ENCODE measurements at places on chromosomes 12 and 14.

DNA sequence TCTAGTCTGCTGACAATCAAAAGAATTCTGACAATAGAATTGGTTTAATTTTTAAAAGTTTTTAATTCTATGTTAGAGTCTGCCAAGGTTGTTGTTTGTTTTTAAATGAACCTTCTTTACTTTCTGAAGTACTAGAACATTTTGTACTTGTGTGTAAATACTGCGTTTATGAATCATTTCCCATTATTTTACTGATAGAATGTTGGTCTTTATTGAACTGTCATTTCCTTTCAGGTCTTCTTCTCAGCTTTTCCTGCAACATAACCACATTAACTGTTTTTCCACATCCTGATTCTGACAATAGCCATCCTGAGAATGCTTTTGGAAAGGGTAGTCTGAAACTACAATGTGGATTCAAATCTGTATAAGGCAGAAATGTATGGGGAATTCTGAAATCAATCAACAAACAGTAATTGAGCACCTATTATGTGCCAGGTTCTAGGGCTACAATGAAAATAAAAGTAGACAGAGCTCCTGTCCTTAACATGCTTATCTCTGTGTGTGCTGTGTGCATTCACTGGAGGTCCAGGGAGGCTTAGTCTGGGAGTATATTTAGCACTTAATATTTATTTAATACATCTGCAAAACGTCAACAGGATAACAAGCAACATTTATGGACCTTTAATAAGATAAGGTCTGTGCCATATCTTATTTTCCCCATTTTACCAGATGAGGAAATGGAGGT, 73.1 kb upstream of the SLC38A2 start:
- no peak for DNase-seq

- no peak for DNase-seq
Observed at GRCh38 chr12:93712200-93712599, 35.0 kb downstream of the CRADD start.

DNA sequence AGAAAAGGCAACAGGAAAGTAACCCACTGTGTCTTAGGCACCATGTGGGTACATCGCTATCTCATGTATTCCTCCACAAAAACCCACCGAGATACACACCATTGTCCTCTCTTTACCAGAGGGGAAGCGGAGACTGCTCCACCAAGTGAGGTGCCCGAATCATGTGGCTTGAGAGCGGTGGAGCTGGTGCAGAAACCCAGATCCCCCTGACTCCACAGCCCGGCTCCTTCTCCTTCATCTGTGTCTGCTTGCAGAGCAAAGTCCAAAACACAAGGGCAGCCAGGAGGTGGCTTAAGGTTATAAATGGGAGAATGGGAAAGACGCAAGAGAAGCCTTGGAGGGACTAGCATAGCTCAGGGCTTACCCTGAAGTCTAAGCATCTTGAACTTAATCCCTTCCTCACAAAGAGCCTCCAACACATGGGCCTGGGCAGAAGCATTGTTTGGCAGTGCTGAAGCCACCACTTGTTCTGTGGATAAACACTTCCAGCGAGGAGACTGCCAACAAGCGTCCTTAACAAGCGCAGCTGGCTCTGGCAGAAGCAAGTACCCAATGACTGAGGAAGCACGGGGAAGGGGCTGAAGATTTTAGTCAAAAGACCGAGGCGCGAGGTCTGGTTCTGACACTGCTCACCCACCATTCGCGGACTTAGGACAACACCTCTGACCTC, 83.0 kb downstream of the TTC7B start:
- no peak for DNase-seq

- DNase-seq = no peak
Observed at GRCh38 chr14:82757776-82758175, 1224.1 kb upstream of the SEL1L start.

GRCh38 chr12:127411166-127411915, 855.6 kb upstream of the TMEM132C start:
- no peak for DNase-seq

DNA sequence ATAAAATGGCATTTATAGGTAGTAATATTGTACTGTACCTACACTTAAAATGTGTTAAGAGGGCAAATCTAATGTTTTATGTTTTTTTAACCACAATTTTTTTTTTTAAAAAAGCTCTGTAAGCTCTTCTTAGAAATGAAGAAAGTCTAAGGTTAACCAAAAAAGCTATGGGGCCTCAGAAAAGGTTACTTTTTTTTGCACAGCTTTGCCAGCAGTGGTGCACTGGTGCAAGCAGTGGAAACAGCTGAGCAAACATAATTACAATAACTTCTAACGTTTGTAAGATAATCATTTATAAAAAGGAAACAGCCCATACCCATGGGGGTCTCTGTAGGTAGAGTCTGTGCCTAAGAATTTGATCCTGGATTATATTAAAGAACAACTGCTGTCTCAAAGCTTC, 85.1 kb upstream of the NID2 start:
- no peak for DNase-seq

DNA sequence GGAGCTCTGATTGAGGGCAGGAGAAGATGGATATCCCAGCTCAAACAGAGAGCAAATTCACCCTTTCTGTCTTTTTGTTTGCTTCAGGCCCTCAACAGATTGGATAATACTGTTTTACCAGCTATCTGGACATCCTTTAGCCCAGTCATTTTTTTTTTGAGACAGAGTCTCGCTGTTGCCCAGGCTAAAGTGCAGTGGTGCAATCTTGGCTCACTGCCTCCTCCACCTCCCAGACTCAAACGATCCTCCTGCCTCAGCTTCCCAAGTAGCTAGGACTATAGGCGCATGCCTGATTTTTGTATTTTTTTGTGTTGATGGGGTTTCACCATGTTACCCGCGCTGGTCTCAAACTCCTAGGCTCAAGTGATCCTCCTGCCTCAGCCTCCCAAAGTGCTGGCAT, 40.8 kb downstream of the ARF6 start:
- no peak for DNase-seq

- no peak for DNase-seq
Observed at GRCh38 chr12:49966511-49967041, 4.9 kb downstream of the AQP5 start.

DNA sequence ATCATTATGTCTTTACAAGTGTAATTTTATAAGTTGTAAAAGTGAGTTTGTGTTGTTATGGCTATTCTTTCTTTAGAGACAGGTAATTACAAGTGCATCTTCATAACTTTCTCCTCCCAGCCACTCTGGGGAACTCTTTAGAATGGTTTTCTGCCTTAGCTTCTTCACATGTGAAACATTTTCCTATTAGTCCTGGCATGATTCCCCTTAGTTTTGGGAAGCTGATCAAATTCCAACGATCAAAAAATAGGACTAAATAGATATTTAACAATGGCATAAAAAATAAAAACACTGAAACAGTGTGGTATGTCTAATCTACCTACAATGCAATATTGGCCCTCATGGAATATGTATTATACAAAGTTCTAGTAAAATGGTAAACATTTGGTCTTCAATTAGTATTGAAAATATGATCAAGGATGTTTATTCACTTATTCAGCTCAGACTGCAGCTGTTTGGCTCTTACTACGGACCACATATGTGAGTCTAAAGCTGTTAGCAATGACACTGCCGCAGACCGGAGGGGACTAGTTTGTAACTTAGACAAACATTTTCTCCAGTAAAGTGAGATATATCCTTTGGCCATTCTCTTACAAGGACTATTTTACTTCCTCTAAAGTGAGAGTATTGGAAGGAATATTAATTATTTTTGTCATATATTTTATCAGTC, 890.8 kb upstream of the USP15 start:
- DNase-seq = no peak

DNA sequence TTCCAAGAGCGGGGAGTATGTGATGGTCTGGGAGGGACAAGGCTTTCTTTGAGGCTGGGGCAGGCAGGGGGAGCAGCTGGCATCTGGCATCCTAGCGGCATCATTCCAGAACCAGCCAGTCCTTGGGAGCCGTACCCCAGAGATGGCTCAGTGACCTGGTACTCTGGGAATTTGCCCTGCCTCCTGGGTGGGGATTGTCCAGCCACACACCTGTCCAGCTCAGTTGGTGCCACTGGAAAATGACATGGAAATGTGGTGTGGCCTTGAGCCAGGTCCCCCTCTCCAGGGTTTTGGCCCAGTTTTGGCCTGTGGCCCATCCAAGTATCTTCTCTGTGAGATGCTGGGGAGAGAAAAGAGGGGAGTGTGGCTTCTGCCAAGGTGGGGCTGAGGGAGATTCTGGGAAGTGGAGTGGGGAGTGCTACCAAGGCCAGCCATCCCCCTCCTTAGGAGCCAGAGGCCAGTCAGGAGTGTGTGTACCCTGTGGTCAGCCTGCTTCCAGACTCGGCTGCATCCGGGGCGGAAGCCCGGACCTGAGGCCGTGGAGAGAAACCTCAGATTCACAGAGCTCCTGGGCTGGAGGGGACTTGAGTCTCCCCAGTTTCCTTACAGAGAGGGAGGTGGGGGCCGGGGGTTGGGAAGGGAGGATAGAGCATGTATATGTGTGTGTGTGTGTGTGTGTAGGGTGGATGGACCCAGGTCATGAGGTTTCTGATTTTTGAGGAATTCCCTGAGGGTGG, 14.7 kb upstream of the KRT80 start:
- DNase-seq = no peak

GRCh38 chr12:132503618-132504204, 13.8 kb downstream of the FBRSL1 start:
- no peak for DNase-seq

DNA sequence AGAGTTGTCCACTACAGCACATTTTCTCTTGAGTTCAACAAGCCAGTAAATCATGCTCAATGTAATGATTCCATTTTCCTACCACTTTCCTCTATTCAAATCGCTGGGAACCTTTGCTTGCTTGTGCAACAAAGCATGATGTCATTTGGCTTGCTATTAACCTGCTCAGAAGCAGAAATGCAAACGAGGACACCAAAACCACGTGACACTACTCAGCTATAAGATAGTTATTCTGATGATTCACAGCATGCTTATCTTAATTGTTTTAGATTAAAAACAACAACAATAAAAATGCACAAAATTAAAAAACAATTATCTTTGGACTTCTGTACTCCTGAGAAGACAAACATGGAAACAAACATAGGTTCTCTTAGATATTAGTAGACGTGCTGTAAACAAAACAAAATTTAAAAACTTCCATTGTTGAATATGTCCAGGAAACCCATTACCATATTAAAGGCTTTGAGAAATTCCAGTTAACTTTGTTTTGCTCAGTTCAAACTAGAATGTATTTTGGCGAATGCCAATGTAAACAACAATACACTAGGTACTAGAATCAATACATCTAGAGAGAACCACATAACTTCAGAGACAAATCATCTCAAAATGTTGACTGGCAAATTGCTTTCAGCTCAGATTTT, 77.5 kb upstream of the KRAS start:
- DNase-seq = no peak

- no peak for DNase-seq
Observed at GRCh38 chr14:21978184-21978998, 304.8 kb upstream of the OR4E1 start.

DNA sequence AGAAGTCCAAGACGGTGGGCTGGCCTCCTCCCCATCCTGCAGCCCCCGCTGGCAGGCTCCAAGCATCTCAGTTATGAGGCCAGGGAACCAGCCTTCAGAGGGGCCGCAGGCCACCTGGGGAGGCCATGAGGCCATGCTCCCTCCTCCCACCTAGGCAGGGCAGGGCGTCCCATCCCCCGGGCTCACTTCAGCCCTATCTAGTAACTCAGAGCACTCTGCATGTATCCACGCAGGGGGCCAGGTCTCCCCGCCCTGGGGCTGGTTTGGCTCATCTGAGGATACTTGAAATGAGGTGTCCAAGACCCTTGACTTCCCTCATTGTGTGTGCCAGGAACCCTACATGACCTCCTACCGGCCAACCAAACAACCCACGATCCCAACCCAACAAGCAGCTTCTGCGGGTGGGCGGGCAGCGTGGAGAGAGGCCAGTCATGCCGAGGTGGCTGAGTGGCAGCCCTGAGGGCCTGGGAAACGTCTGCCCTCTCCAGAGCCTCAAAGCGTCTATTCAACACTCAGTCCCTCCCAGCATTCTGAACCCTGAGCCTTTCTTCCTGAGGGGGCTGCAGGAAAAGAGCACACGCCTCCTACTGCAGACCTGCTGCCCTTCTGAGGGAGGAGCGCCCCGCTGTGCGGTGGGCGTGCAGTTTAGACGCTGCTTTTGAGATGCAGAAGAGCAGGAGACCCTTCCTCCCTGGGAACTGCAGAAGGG, 16.8 kb downstream of the ISCA2 start:
- no peak for DNase-seq

DNA sequence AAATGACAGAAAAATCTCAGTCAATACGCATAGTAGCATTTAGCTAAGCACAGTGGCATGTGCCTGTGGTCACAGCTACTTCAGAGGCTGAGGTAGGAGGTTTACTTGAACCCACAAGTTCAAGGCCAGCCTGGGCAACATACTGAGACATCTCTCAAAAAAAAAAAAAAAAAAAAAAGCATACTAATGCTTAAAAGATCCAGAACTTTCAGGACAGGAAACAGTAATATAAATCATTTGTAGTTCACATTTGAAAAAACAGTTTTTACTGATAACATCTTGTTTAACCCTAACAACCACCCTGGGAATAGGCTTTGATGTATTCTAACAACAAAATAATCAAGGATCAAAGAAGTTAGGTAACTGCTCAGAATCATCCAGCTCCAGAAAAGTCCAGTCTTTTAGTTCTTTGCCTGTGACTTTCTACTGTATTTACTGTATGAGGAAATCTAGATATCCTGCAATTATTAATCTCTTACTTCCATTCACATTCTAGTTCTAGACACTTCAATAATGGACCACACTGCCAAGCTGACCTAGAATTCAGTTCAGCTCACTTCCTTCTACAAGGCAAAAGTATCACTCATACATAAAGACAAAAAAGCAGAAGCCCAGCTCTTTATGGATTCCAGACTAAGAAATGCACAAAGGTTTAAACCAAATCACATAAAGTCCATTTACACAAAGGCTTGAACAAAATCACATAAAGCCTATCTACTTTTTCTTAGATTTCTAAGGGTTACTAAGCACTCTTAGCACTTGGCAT, 28.5 kb downstream of the PAWR start:
- no peak for DNase-seq

DNA sequence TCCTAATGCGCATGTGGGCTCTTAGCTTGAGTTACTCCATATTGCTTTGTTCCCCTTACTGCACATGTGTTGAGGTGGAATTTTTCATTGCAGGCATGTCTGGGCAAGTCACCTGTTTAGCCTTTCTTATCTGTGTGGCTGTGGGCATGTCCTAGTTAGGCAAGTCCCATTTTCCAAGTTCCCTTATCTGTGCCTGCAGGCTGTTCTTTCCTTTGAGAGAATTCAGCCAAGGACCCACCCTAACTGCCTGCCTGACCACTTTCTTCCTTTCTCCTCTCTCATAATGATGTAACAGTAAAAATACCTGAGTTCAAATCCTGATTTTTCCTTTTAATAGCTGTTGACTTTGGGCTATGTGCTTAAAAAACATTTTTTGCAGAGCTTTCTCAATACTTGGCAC, 870.6 kb downstream of the NRXN3 start:
- DNase-seq = no peak

- DNase-seq = no peak
Observed at GRCh38 chr12:89358805-89359204, 6.5 kb upstream of the DUSP6 start.

- DNase-seq = no peak
Observed at GRCh38 chr12:8483079-8483478, 27.3 kb downstream of the CLEC6A start.

All from stimulated activated CD4-positive, alpha-beta T cell treated with anti-CD3 and anti-CD28 coated beads, Interleukin-12 subunit alpha, Interleukin-12 subunit beta, amount 100 ng/mL, for 24 hours (primary cell).